ENCODE measurements at places on chromosomes 5 and 9. TPM values are rescaled to one million over a fixed set of nuclear protein-coding genes. Genes with fewer than 3 reads are reported as not detected.
A peak's percentile ranks its signal among the peaks of the same experiment; 100 is the strongest.

The PCDHB11 gene
- not detected for total RNA-seq

The KCNIP1 gene
- total RNA-seq, result not detected

The UBAP1 gene
- 30.0 TPM for total RNA-seq

The CDKN2B gene
- total RNA-seq, result 0.73 TPM

DNA sequence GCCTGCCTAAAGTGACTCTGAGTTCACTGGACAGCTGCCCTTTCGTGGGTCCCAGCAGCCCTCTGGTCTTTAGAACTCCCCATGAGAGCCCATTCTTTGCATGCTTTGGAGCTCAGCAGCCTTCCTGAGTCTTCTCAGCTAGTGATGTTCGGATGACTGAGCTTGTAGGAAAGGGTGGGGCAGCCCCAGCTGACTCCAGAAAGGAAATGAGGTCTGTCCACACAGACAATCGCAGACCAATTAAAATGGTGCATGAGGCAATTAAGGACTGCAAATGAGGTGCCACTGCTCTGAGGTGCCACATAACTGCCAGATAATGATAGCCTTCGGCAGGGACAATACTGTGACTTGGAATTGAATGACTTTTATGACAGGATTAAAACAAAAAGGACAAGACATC is 25.4 kb upstream of the TOMM5 start:
- H3K36me3 ChIP-seq, result no peaks in the 10 kb centered on the region
- no peak overlapping the region for H3K4me3 ChIP-seq
- no peak for DNase-seq
- peaks cover 4% of the 10 kb centered on the region for H3K27me3 ChIP-seq
- no peaks in the 10 kb centered on the region for H3K4me1 ChIP-seq
- no peak overlapping the region for H3K27ac ChIP-seq

DNA sequence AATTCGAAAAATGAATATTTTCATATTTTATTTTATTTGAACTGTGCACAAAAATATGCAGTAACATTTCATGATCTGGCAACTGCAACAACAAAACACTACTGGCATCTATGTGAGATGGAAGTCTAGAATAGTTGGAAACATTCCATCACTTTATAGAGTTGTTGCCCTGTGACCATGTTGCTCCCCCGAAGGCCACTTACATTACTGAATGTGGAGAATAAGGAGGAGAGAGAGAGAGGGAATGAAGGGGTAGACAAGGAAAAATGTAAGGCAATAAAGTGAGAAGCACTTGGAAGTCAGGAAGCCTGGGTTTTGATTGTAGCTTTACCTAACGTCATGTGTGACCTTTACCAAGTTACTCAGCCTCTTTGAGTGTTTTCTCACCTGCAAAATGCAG is 437.2 kb upstream of the EDIL3 start:
- no peaks in the 10 kb centered on the region for H3K36me3 ChIP-seq
- H3K27me3 ChIP-seq, result no peaks in the 10 kb centered on the region
- no peaks in the 10 kb centered on the region for H3K4me1 ChIP-seq
- DNase-seq, result no peak
- H3K4me3 ChIP-seq, result no peak overlapping the region

GRCh38 chr5:172223901-172224873 is 30.2 kb downstream of the EFCAB9 start:
- no peak for DNase-seq
- peaks cover 5% of the 10 kb centered on the region for H3K27me3 ChIP-seq
- H3K4me3 ChIP-seq, result no peak overlapping the region
- H3K4me1 ChIP-seq, result peaks cover 28% of the 10 kb centered on the region

The PDE6A gene
- not detected for total RNA-seq

DNA sequence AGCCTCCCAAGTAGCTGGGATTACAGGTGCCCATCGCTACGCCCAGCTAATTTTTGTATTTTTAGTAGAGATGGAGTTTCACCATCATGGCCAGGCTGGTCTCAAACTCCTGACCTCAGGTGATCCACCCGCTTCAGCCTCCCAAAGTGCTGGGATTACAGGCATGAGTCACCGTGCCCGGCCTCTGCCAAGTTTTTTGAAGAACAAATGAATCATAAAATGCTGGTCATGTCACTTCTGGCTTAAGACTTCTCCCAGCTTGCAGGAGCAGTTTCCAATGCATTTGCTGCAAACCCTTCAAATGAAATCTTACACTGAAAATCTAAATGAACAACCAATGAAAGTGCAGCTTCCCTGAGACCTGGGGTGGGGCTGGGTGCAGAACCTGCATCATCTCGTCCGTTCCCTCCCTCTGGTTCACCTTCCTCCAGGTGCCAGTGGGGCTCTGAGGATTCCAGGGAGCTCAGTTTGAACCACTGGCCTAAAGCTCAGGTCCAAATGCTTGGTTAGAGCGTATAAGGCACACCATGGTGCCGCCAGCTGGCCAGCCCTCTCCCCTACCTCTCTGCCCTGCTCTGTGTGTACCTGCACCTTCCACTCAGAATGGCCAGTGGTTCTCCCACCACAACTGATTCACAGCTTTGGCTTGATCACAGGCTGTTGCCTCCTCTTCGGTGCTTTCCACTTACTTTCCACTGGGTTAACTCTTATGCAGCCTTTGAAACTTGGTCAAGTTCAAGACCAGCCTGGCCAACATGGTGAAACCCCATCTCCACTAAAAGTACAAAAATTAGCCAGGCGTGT is 39.8 kb upstream of the FUBP3 start:
- H3K36me3 ChIP-seq, result no peaks in the 10 kb centered on the region
- H3K4me3 ChIP-seq, result no peak overlapping the region
- H3K27ac ChIP-seq, result no peak overlapping the region
- H3K27me3 ChIP-seq, result peaks cover 42% of the 10 kb centered on the region
- H3K4me1 ChIP-seq, result no peaks in the 10 kb centered on the region

DNA sequence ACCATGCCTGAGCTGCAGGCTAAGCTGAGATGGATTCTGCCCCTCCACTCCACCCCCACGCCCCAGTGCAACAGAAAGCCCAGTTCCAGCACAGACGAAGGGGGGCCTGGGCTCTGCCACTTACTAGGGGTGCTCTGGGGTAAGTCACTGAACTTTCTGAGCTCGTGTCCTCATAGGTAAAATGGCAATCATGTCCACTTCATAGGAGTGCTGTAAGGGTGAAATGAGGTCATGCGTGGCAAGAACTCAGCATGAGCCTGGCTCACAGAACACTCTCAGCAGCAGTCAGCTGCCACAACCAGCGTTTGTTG is 8.4 kb upstream of the PSD2 start:
- H3K4me1 ChIP-seq, result no peaks in the 10 kb centered on the region
- peaks cover 29% of the 10 kb centered on the region for H3K27me3 ChIP-seq
- peak overlapping the region; percentile 82 for H3K4me3 ChIP-seq
- no peak overlapping the region for H3K27ac ChIP-seq

DNA sequence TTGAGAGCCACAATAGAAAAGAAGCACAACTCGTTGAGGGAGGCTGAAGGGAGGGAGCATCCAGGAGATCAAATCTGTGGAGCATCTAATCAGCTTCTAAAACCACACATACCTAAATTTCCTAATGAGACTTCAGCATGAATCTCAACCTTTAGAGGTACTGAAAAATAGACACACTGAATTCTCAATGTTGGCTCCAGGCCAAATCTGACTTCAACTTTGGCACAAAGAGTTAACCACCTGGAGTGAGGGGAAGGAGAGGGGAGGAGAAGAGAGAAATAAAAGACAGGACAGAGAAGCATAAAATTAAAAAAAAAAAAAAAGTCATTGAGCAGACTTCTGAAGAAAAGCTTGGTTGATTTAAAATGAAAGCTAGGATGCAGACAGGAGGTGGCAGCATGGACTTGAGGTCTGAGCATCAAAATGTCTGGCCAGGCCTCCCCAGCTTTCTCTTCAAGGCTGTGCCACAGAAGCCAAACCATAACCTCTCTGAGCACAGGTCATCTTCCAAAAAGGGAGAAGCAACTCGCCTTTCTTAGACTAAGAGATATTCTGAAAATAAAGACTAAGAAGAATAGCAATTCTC is 205.6 kb downstream of the DENND1A start:
- H3K4me1 ChIP-seq, result peaks cover 4% of the 10 kb centered on the region
- H3K27me3 ChIP-seq, result no peaks in the 10 kb centered on the region
- DNase-seq, result no peak
- H3K36me3 ChIP-seq, result peaks cover 13% of the 10 kb centered on the region

DNA sequence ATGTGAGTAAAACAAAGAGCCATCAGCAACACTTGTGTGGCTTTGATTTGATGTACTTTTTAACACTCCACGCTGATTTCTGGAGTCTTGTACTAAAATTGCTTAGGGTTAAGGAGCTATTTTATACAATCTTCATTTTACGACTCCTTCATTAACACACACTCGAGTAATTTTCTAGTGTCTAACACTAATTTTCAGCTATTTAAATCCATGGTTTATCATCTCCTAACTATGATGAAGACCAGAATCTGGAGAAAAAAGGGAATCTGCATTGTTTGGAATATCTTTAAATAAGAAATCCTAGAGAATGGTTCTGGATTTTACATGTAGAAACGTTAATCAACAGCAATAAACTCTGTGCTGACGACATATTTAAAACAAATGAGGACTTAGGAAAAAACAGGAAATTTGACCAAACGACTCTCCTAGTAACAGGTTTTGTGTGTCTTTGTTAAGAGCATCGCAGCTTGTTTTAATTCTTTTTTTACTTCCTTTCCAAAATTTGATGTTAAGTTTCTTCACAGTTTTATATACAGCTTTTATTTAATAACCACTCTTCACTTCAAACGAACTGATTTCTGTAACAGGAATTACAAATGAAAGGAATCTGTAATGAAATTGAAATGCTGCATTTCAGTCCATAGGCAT is 138.5 kb downstream of the AOPEP start:
- H3K36me3 ChIP-seq, result no peaks in the 10 kb centered on the region
- peaks cover 55% of the 10 kb centered on the region for H3K4me1 ChIP-seq
- H3K27ac ChIP-seq, result no peak overlapping the region
- H3K27me3 ChIP-seq, result no peaks in the 10 kb centered on the region

The ENTPD2 gene
- total RNA-seq, result not detected

- H3K4me3 ChIP-seq, result no peak overlapping the region
- no peak for DNase-seq
- no peaks in the 10 kb centered on the region for H3K36me3 ChIP-seq
- peaks cover 13% of the 10 kb centered on the region for H3K4me1 ChIP-seq
These were observed 26.8 kb upstream of the NAA35 start for GRCh38 chr9:85914108-85914507.

DNA sequence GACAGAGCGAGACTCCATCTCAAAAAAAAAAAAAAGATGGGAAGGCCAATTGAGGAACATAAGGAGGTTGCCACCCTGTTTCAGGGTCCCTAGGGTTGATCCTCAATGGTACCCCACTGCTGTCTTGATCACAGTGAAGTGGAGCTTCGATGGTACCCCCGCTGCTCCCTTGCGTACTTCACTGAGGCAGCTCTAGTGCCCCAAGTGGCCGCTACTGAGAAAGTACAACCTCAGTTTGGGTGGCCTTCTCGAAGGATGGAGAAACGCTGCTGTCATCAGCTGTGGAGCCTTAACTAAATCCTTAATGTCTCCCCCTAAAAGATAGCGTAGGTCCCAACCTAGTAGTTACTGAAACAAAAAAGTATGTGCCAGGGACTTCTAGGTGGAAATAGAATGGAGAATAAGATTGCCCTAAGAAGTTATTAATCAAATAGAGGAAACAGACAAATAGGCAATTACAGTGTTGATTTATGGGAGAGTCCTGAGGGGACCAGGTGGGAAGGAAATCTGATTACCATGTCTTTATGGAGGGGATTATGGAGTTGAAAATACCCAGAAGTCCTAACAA is 6.3 kb downstream of the TESK1 start:
- peaks cover 30% of the 10 kb centered on the region for H3K36me3 ChIP-seq
- H3K4me1 ChIP-seq, result peaks cover 36% of the 10 kb centered on the region
- H3K4me3 ChIP-seq, result no peak overlapping the region
- DNase-seq, result peak; percentile 41
- no peak overlapping the region for H3K27ac ChIP-seq

DNA sequence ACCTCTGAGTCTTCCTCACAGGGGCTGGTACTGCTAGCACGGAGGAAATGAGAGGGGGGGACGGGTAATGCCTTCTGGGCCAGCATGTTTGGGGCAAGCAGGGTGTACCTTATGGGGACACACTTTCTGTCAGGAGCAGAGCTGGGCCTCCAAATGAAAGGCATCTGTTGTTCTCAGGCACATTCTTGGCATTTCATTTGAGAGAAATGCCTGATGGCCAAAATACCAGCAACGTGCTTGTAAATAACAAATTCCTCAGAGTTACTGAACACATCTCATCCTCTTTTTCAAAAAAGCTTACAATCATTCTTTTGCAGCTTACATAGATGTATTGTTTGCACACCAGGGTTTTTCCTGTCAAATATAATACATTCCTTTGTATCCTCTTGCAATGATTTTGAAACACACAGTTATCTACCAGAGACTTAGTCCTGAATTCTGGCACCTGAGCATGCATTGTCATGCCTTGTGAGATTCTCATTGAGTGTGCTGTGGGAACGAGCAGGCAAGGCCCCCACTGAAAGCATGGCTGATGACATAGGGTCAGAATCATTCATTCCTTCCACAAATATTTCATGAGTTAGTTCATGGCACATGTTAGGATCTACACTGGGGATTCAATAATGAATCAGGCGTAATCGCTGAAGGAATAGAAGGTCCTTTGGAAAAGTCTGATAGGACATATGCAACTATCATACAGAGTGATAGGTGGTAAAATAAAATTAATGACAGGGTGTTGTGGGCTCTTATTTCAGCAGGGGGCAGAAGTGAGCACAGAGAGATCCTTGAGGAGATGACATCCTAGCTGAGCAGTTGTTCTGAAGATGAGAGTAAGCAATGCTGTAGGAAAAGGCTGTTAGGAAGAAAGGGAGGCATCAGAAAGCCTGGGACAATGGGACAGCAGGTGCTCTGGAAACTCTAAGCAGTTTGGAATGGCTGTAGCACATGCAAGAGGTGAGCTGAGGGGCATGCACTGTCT is 260.9 kb upstream of the TUT7 start:
- no peaks in the 10 kb centered on the region for H3K4me1 ChIP-seq
- H3K27me3 ChIP-seq, result no peaks in the 10 kb centered on the region
- no peak overlapping the region for H3K4me3 ChIP-seq

- no peak for DNase-seq
- no peaks in the 10 kb centered on the region for H3K4me1 ChIP-seq
- no peak overlapping the region for H3K4me3 ChIP-seq
- peaks cover 2% of the 10 kb centered on the region for H3K27me3 ChIP-seq
- no peak overlapping the region for H3K27ac ChIP-seq
These were observed 11.8 kb upstream of the GNA14 start for GRCh38 chr9:77659926-77660325.

All from activated T-helper 1 cell treated with anti-CD3 and anti-CD28 coated beads, Interleukin-12 subunit alpha, Interleukin-12 subunit beta, Interleukin-2, Interleukin-4 antibody, amounts not matched to agents 30 ng/mL and 10 ng/mL and 1 ng/mL, durations not matched to agents 14 hours and 24 hours and 36 hours (primary cell).